Stimulated activated CD4-positive, alpha-beta T cell treated with anti-CD3 and anti-CD28 coated beads, Interleukin-15, amount 100 ng/mL, for 24 hours (primary cell): ENCODE measurements at places on chromosomes 13 and 19.

- no peak for DNase-seq
Measured at GRCh38 chr19:38013913-38014580, 107.0 kb downstream of the SIPA1L3 start.

DNA sequence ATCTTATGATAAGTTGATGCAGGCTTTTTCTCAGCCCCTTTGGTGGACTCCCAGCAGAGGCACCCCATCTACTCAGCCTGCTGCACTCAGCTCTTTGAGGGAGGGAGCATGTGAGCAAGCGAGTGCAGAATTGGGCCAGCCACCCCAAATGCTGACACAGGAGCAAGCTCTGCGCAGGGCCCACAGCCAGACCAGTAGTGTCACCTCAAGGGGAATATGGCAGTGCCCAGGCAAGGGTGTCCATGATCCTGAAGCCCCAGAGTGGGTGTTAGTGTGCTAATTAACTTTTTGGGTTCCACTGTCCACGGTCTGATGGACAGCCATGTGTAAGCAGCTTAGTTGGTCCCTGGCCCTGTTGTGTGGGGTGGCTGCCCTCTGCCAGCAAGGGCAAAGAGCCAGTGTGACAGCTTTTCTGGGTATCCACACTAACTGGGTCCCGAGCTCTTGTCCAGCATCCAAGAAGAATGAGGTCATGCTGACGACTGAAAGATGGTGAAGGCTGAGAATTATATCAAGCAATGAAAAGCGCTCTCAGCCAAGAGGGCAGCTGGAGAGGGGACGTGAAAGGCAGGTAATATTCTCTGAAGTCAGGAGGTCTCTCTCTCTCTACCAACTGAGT is 898.3 kb upstream of the PCDH9 start:
- no peak for DNase-seq

- no peak for DNase-seq
Measured at GRCh38 chr13:61294467-61295191, 121.0 kb downstream of the PCDH20 start.

- DNase-seq = no peak
Measured at GRCh38 chr19:7602240-7602934, 6.7 kb downstream of the CAMSAP3 start.

DNA sequence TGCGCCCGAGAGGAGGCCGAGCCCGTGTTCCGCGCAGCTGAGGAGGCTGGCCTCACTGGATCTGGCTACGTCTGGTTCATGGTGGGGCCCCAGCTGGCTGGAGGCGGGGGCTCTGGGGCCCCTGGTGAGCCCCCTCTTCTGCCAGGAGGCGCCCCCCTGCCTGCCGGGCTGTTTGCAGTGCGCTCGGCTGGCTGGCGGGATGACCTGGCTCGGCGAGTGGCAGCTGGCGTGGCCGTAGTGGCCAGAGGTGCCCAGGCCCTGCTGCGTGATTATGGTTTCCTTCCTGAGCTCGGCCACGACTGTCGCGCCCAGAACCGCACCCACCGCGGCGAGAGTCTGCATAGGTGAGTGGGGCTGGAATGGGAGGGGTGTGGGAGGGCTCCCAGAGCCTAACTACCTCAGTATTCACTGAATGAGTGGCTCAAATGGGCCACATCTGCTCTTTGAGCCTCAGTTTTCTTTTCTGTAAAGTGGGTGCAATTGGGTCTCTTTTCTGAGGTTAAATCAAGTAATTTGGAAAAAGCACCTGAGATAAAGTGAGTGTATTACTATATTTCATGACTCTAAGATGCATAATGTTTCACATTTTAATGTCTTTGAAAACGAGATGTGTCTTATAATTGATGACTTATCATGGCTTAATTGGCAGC is 11.7 kb downstream of the GRIN2D start:
- no peak for DNase-seq

GRCh38 chr19:39878398-39878797 is 32.2 kb upstream of the FBL start:
- DNase-seq = no peak

- no peak for DNase-seq
Measured at GRCh38 chr19:2216361-2217225, 19.5 kb downstream of the PLEKHJ1 start.

DNA sequence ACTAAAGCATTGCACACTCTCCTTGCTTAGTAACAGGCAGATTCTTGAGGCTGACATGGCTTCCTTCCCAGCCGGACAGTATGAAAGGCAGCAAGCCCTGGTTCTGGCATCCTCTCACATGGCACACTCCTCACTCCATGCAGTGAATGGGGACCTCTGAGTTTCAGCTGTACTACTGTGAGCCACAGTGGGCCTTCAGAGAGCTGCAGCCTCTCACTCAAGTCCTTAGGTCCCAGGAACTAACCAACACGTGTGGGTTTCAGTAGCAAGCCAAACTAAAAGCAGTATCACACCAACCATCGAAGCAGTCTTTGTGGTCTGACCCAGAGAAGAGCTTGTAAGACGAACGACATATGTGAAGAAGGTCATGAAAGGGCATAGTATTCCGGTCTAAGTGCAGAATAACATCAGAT is 128.2 kb downstream of the TBC1D4 start:
- DNase-seq = no peak

- no peak for DNase-seq
Measured at GRCh38 chr13:110551284-110551683, 10.2 kb downstream of the RAB20 start.

DNA sequence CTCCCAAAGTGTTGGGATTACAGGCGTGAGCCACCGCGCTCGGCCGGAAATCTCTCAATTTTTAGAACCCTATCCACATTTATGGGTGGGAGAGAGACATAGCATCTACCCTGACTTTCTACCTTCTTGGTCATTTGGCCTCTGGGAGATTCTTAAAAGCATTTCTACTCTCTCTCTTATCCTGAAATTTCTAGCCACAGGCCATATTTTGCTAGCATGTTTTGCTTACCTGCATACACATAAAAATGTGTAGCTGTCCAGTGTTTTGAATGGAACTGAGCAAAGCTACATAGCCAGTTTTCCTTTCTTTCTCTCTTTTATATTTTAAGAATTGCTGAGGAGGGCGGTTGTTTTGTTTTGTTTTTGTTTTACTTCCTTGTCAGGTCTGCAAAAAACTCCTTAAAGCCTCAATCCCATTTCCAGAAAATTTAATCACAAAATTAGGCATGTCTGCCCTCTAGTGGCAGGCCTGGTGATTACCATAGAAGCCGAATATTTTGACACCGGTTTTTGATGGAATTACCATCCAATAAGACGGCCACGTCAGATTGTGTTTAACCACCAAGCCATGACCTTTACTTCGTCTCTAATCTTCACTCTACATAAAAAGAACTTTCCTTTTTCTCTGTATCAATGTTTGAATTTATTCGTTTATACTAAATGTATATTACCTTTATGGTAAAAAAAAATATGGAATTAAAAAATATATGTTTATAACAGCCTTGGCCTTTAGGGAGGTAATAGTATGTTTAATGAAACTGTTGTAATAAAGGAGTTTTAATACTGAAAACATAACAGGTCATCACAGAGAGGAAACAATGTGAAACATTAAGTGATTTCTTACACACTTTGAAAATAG is 34.4 kb upstream of the OXGR1 start:
- peak; percentile 62 for DNase-seq
